ENCODE measurements at places on chromosomes 16 and 17. TPM values are rescaled to one million over a fixed set of nuclear protein-coding genes. Genes with fewer than 3 reads are reported as not detected.

GRCh38 chr16:31664683-31665482, 137.2 kb downstream of the AHSP start:
- ATAC-seq = no peak

- no peak for ATAC-seq
Observed at GRCh38 chr17:49748791-49749190, 15.1 kb downstream of the FAM117A start.

DNA sequence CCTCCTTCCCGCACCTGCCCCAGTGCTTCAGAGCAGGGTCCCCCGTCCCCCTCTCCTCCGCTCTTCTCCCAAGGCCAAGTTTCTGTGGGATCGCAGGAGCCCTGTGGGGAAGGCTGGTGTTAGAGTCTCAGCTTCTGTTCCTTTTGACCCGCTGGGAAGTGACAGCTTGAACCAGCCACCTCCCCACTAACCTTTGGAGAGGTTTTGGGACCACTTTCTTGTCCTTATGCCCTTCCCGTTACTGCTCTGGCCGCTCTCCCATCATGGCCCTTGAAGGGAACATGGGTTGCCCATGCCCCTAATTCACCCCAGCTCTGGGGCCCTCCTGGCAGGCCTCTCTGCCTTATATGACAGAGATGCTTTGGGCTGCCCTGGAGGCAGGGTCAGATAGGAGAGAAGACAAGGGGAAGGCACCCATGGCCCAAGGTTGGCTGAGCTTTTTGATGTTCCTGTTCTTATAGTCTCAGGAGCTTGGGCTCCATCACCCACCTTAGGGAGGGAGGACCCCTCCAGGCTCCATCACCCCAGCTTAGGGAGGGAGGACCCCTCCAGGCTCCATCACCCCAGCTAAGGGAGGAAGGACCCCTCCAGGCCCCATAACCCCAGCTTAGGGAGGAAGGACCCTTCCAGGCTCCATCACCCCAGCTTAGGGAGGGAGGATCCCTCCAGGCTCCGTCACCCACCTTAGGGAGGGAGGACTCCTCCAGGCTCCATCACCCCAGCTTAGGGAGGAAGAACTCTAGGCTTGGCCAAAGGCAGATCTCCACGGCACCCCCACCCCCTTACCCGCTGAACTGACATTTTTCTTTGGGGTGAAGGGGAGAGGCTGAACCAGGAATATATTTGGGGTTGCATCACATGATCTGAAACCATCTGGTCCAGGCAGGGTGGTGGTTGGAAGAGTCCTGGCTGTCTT, 45.0 kb downstream of the NT5M start:
- ATAC-seq = no peak

ATF7IP2 gene
- total RNA-seq = 18.4 TPM

TBC1D3C gene
- total RNA-seq = not detected

Data from motor neuron (in vitro differentiated cells).